ENCODE measurements at places on chromosomes 12 and 14. TPM values are rescaled to one million over a fixed set of nuclear protein-coding genes. Genes with fewer than 3 reads are reported as not detected.

LGR5 gene
- not detected for total RNA-seq

IL26 gene
- total RNA-seq, result not detected

GLS2 gene
- not detected for total RNA-seq

MGAT4C gene
- total RNA-seq, result not detected

POTEM gene
- total RNA-seq, result not detected

STAT2 gene
- total RNA-seq, result 50.8 TPM

TOMM20L gene
- total RNA-seq, result not detected

BEST3 gene
- total RNA-seq, result not detected

ZCCHC8 gene
- total RNA-seq, result 15.1 TPM

SDR9C7 gene
- not detected for total RNA-seq

NDRG2 gene
- 0.69 TPM for total RNA-seq

DUSP6 gene
- total RNA-seq, result 105 TPM

PMEL gene
- not detected for total RNA-seq
